Right ventricle myocardium inferior (tissue), 1 donor: ENCODE measurements at places on chromosomes 13 and 19. TPM values are rescaled to one million over a fixed set of nuclear protein-coding genes. Genes with fewer than 3 reads are reported as not detected.

KLK6 gene
- not detected for total RNA-seq

LMTK3 gene
- 0.70 TPM for total RNA-seq

KLF5 gene
- total RNA-seq: 0.84 TPM

PEG3 gene
- 7.9 TPM for total RNA-seq

MRPL4 gene
- total RNA-seq: 70.1 TPM

CYP2A7 gene
- not detected for total RNA-seq

USE1 gene
- 32.8 TPM for total RNA-seq

DNA sequence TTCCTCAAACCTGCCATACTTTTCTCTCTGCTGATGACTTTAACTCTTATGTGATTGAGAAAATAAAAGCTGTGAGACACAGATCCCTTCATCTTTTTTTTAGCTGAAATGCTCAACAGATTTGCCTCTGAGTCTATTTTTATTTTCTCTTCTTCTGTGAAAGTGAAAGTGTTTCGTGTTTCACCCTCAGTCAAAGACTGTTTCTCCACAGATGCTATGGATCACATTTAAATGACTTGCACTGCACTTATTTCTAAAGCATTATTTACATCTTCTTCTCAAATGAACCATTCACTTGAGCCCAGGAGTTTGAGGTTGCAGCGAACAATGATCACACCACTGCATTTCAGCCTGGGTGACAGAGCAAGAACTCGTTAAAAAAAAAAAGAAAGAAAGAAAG, 890.1 kb upstream of the PCDH20 start:
- DNase-seq: no peak

DNA sequence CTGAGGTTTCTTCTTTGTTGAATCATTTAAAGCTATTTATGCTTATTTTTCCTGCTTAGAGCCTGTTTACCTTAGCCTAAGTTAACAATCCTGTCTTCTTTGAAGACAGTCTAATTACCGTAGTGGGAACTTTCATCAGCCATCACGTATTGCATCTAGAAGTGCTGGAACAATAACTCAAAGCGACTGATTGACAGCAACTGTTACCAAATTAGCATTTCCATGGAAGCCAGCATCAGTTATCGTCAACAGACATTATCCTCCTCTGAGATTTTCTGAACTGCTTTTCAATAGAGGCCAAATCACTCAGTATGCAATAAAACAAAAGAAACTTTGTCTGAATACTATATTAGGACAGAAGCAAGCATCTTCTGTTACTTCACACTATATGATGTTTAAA, 433.3 kb upstream of the SLITRK1 start:
- no peak for DNase-seq

GRCh38 chr19:18435842-18436670, 1.9 kb downstream of the ISYNA1 start:
- peak; percentile 53 for DNase-seq

DNA sequence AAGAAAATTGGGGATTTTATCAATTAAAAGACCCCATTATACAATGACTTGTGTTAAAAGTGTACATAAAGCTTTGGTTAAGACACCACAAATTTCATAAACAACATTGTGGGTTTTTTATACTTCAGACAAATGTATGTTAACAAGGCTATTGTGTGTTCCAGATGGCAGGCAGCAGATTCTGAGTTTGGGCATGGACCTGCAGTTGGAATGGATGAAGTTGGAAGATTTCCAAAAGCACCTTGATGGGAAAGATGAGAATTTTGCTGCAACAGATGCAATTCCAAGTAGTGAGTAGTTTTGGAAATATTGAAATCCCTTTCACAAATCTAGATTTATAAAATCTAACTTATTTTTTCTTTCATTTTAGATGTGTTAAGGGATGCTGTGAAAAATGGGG, 25.4 kb downstream of the MPHOSPH8 start:
- no peak for DNase-seq

GRCh38 chr13:30178976-30179375, 128.4 kb downstream of the KATNAL1 start:
- DNase-seq: no peak

DNA sequence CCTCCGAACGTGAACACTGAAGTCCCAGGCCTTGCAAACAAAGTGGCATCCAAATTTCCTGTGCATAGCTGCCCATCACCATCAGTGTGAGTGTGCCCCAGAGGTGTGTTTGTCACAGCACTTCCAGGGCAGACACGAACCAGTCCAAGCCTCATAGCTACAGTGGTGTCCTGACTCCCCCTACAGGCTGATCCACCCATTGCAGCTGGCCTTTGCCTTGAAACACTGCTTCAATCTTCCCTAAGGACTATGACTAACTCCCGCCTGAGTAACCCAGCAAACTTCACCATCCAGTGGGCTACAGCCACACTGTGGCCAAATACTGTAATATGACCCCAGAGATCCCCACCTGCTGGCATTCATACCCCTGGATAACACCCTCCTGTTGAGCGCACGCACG, 3.9 kb downstream of the ZNF266 start:
- no peak for DNase-seq

DNA sequence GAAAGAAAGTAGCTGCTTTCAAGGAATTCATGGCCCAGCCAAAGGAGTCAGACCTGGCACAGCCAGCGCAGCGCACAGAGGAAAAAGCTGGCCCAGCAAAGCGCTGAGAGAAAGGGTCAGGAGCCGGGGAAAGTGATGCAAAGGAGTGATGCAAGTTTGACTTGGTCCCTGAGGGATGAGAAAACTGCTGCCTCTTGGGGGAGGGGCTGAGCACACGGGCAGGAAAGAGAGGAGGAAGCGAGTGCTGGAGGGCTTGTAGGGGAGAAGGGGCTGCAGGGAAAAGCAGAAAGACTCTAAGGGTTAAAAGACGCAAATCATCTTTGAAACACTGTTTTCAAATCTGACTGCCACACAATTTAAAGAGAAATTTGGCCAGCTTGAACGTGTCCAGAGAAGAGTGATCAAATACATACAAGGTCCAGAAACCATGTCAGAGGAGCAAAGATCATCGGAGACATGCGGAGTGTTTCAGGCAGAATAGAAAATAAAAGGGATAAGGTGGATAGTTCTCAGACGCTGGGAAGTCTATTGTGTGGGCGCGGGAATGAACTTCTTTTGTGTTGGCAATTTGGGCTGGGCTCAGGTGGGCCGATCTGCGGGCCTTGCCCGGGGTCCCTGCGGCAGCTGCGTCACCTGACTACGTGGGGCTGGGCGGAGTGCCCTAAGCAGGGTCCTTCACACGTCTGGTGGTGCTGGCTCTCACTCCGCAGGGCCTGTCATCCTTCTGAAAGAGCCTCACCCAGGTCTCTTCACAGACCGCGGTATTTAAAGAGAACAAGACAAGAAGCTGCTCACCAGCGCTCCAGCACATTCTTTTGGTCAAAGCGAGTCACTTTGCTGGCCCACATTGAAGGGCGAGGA, 18.1 kb downstream of the N4BP2L1 start:
- DNase-seq: peak; percentile 73

DNA sequence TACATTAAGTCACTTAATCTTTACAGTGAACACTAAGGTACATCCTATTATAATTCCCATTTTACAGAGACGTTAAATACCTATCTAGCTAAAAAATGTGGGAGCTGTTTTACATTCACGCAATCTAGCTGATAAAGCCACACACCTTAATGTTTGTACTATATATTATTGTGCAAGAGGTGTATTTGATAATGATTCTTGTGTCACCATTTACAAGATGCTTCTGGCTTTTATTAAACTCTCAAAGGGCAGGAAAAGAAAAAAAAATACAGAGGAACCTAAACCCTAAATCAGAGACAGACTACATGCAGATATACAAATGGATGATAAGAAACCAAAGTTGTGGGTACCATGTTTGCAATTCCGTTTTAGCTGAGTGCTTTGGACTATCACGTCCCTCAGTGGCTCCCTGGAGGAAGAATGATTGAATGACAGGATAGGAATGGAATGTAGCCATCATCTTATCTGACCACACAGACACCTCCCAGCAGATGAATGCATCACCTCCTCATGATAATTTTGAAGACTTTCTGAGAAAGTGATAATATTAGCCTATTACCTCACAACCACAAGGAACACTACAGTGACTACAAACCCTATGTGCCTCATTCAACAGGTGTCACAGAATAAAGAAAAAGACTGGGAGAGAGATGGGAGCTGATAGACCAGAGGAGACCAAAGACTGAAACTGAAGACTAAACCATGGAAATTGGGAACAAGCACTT, 230.5 kb upstream of the SERP2 start:
- DNase-seq: no peak

- no peak for DNase-seq
Measured at GRCh38 chr13:84136582-84136981, 254.3 kb upstream of the SLITRK1 start.

GRCh38 chr19:34994286-34994642, 5.9 kb upstream of the GRAMD1A start:
- DNase-seq: peak; percentile 51

- no peak for DNase-seq
Measured at GRCh38 chr13:29081036-29081435, 260.9 kb downstream of the MTUS2 start.

DNA sequence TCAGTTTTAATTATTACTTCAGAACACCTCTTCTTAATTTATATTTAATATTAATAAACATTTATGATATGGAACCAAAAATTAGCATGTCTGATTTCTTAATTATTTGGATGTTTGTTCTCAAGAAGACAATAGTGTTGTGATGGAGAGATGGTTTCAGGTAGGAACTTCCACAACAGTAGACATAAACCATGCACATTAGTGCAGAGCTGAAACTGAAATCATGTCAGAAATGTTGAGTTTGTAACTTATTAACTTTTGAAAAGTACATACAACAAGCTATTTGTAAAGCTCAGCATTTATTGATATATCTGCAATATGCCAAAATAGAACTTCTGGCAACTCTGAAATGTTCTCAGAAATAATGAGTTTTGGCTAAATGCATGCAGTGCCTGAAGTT, 11.8 kb upstream of the EDNRB start:
- no peak for DNase-seq

- no peak for DNase-seq
Measured at GRCh38 chr13:59281453-59281852, 882.3 kb downstream of the DIAPH3 start.

- no peak for DNase-seq
Measured at GRCh38 chr13:111639196-111639705, 318.8 kb downstream of the TEX29 start.

GRCh38 chr13:43079392-43079931, 56.1 kb downstream of the DNAJC15 start:
- no peak for DNase-seq

DNA sequence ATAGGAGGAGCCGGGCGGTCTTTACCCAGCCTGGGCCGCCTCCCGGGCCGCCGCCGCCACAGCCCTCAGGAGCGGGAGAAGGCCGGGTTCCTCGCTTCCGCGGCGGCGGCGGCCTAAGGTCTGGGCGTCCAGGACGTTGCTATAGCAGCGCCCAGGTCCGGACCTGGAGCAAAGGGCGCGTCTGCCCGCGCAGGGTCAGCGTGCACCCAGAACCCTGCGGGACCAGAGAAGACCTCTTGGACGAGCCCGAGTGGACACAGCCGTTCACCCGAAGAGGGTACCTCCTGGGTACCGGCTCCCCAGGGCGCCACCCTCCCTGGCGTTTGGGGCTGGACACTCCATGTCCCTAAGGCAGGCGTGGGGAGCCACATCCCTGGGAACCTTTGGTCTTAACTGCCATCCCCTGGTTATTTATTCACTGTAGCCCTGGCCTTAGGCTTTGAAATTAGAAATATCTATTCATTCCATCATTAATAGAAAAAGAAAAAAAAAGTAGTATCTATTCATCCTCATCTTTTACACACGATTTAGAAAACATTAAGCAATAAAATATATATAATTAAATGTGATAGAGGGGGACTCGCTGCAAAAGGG, 2.4 kb downstream of the DZIP1 start:
- no peak for DNase-seq

GRCh38 chr13:25489238-25489637, 117.5 kb downstream of the ATP8A2 start:
- no peak for DNase-seq

GRCh38 chr19:28301463-28301862, 911.5 kb downstream of the UQCRFS1 start:
- DNase-seq: no peak

DNA sequence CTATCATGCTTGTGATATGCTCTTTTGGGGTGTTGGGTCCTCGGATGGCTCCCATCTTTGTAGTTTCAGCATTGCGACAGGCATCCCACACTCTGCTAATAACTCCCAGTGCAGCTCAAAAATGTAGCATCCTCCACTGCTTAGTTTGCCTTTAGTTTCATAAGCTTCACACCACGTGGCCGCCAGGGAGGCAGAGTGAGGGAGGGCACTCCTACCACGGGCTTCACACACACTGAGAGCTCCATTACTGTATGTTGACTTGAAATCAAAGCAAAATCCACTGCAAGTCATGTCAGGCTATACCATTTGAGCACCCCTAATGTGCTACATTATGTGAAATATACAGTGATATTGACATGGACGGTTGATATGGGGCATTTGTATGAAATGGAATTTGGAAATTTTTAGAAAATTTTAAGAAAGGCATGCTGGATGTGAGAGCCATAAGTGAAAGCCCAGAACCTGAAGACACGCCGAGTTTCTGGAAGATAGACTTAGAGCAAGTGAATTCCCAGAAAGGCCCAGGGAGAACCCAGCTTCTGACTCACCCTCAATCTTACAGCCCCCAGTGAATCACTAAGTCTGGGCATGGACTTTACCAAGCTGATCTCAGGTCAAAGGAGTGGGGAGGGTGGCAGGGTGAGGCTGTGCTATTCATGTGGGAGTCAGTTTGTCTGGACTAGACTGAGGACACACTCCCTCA, 94.1 kb downstream of the HSPH1 start:
- no peak for DNase-seq

DNA sequence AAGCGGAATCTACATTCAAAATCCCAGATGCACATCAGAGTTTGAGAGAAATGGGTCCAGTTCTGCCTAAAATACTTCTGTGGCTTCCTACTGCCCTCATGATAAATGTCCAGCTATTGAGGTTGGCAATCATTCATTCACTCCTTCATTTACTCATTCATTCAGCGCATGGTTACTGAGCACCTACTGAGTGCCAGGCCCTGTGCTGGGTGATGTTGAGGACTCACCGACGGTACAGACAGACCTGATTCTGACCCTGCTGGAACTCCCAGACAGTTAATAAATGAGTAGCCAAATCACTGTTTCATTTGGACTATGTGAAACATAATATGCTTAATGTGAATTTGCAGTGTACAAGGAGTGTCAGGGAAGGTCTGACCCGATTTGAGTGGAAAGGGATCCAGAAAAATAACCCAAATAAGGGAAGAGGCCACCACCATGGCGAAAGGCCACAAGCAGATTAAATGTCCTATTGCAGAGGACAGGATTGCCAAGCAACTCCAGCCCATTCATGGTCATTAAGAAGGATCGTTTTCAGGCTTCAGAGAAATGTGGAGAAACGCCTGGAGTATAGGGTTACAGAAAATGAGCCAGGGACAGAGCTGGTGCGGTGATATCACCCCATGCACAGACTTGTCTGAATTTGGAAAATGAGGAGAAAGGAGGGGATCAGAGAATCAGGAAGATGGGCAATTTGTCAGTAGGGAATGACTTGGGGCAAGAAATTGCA, 20.5 kb downstream of the DYRK1B start:
- DNase-seq: no peak

- DNase-seq: no peak
Measured at GRCh38 chr19:7665076-7665475, 3.8 kb upstream of the RETN start.

- no peak for DNase-seq
Measured at GRCh38 chr19:4018140-4018613, 10.6 kb downstream of the PIAS4 start.
